NCI-H1930 (cell line): ENCODE measurements at places on chromosomes 1 and 21.

GRCh38 chr1:218643926-218644325, 298.8 kb downstream of the TGFB2 start:
- no peak for DNase-seq

GRCh38 chr1:29981586-29982239, 741.7 kb downstream of the MATN1 start:
- no peak for DNase-seq

GRCh38 chr1:7921796-7922195, 18.8 kb downstream of the TNFRSF9 start:
- DNase-seq, result no peak

GRCh38 chr21:18715606-18716005, 312.0 kb upstream of the TMPRSS15 start:
- no peak for DNase-seq

DNA sequence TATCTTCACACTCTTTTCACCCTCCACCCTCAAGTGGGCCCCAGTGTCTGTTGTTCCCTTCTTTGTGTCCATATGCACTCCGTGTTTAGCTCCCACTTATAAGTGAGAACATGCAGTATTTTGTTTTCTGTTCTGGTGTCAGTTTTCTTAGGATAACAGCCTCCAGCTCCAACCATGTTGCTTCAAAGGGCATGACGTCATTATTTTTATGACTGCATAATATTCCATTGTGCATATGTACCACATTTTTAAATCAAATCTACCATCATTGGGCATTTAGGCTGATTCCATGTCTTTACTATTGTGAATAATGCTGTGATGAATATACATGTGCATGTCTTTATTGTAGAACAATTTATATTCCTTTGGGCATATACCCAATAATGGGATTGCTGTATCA, 140.3 kb downstream of the LYPLAL1 start:
- no peak for DNase-seq

GRCh38 chr1:100428160-100428559, 75.9 kb downstream of the CDC14A start:
- no peak for DNase-seq

DNA sequence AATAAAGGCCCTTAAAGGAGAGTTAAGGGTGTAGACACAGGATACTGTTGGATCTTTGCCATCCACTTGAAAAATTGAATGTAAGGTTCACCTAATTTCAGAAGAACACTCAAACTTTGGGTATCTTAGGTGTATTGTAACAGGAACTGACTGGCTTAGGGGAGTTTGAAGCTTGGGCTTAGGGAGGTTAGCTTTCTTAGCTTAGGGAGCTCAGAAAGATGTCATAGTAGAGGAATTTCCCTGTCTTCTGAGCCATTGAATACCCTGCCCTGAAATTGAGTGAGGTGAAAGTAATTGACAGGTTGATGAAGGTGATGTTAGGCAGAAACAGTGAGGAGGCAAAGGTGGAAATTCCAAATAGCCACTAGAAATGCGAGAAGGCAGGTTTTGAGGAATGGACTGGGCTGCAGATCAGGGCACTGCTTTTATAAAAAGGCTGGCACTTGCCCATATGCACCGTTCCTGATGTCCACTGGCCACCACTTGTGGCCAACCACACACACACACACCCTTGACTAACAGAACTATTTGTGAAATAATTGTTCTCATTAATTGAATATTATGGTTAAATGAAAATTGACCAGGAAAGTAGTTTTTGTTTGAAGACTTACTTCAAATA, 16.5 kb downstream of the BACH1 start:
- DNase-seq, result no peak

DNA sequence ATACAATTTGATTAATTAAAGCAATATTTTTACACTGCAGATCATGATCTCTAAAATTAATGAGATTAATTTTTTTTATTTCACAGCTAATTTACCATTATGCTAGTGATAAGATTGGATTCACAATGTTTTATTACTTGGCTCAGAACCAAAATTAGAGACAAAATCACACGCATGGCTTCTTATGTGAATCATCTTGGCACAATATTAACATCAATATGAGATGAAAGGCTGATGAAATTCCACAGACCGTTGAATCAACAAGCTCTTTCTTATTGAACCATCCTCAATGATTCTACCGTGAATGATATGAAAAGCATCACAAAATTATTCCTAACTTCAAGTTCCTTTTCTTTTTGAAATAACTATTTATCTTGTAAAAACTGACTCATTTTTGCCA, 544.9 kb downstream of the KCNT2 start:
- no peak for DNase-seq

GRCh38 chr21:46448108-46448507, 10.6 kb upstream of the DIP2A start:
- DNase-seq, result no peak

DNA sequence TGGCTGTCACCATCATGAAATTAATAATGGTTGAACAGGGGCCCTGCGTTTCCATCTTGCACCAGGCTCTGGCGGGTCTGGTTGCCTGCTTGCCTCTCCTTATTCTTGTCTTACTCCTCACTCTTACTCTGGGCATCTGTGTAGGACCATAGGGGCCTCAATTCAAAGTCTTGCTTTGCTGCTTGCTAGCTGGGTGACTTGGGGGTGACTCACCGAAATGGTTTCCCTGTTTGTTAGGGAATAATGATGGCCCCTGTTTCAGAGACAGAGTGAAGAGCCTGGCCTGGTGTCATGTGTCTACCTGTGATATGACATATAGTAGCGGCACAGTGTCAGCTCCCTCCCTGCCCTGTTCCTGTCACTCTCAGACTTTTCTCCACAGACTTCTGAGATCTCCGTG, 24.6 kb downstream of the KCNC4 start:
- no peak for DNase-seq

DNA sequence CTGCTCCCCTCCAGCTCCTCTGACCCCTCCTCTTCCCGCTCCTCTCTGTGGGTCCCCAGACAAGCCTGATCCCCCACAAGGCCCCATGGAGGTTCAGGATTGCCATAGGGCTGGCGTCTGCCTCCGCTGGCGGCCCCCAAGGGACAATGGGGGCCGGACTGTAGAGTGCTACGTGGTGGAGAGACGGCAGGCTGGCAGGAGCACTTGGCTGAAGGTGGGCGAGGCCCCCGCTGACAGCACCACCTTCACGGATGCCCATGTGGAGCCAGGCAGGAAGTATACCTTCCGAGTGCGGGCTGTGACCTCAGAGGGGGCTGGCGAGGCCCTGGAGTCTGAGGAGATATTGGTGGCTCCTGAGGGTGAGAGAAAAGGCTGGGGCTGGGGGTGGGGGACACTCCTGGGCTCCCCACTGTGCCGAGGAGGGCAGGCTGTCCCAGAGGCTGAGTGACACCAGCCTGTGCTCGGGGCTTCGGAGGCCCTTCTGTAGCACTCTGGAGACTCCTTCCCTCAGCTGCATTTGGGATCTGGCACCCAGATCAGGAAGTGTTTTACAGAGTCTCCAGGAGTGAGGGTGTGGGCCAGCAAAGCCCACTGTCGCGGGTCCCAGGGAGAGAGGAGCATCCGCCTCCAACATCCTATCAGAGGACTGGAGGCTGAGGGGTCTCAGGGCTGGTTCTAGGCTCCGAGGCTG, 25.9 kb downstream of the IGFN1 start:
- no peak for DNase-seq

- DNase-seq, result no peak
These were observed 73.4 kb downstream of the SH3BGR start for GRCh38 chr21:39525129-39525528.

DNA sequence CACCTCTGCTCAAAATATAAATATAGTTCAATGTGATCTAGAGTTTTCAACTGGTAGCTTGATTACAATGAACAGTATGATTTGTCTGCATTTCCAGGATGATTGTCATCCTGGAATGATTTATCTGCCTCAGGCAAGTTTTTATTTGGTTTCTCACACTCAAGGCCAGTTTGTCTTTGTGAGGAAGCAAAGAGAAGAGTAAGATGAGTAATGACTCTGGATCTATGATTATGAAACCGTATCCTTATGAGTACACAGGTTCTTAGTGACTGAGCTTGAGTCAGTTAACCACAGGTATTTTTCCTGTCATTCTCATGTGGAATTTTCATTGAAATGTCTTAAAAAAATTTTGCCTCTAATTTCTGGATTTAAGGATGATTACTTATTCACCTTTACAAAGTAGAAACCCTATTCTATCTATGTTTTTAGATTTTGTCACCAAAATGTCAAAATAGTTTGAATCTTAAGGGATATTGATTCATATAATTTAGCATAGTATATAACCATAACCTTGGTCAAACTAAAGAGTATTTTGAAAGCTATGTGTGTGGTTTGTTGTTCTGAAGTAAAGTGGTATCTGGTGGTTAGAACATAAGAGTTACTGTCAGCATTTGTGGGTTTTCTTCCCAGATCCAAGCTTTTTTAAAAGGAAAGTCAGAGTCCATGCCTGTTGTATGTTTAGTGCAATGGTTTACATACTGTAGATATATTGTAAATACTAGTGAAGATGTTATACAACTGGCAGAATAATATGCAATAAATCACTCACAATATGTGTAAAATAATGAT, 145.0 kb downstream of the RASAL2 start:
- no peak for DNase-seq

DNA sequence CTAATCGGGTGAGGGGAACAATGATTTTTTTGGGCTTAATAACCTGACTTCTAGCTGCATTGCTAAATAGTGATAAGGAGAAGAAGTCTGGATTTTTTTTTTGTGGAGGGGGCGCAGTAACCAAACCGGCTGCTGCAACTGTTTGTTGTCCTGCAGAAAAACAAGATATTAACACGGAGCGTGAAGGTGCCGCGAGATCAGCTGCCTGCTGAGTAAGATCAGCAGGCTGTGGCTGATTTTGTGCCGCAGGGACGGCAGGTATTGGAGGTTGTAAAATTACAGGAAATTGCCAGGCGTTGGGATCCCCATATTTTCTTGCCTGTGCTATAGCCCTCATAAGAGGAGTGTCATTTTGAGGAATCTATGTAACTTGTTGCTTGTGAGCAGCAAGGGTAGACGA, 8.7 kb upstream of the LRRC47 start:
- no peak for DNase-seq

DNA sequence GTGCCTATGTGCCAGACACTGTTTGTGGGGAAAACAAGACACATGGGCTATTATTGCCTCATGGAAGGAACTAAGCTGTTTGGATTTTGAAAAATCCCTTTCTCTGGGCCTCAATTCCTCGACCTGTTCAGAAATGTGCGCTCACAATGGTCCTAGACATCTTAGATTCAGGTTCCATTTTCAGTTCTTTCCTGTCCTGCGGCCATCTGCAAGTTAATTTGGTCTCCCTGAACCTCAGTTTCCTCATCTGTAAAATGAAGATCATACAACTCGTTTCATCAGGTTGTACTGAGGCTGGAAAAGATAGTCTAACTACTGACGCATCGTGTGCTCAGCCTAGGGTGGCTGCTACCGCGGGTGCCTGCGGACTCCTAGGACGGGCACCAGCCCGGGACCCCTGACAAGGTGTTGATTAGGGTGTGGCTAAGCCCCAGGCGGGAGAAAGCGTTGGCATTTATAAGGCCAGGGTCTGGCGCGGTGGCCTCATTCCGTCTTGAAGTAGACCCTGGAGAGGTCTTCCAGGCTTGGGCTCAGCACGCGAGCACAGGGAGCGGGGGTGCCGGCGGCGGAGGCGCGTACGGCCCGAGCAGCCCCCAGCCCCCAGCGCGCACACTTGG, 493 bp upstream of the ELOA start:
- no peak for DNase-seq

DNA sequence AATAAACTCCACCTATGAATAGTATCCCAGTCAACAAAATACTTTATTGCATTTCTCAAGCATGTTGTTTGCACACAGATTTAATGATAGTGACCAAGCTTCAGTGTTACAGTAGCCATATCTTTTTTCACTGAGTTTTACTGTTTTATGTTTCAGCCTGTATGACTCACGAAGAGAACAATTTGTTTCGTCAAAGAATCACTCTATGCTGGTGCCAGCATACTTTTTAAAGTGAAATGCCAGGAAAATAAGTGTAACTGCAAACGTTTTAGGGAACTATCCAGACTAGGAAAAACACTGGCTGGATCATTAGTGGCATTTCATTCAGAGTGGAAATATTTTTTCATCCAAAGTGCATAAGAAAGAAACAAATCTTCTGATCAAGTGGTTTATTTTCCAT, 210.8 kb downstream of the COL11A1 start:
- DNase-seq, result no peak

GRCh38 chr1:201395936-201396335, 3.2 kb downstream of the LAD1 start:
- no peak for DNase-seq

DNA sequence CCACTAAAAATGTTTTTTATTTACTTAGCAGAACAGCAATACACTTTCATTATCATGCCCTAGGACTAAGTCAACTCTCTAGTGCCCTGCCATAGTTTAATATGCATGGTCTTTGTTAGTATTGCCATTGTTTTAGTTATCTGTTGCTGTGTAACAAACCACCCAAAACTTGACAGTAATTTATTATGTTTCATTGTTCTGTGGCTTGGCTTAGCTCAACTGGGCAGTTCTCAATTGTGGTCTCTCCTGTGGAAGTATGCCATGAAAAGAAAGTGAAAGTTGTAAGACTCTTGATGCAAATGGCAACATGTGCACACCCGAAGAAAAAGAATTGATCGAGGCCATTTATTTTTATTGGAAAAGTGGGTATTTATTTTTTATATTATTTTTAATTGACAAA, 206.3 kb upstream of the KCTD3 start:
- DNase-seq, result no peak

- DNase-seq, result no peak
These were observed 49.9 kb downstream of the DNTTIP2 start for GRCh38 chr1:93829061-93829460.

- no peak for DNase-seq
These were observed 21.9 kb upstream of the PIK3CD start for GRCh38 chr1:9629445-9630201.

- no peak for DNase-seq
These were observed 18.8 kb upstream of the RGS16 start for GRCh38 chr1:182622901-182623528.

DNA sequence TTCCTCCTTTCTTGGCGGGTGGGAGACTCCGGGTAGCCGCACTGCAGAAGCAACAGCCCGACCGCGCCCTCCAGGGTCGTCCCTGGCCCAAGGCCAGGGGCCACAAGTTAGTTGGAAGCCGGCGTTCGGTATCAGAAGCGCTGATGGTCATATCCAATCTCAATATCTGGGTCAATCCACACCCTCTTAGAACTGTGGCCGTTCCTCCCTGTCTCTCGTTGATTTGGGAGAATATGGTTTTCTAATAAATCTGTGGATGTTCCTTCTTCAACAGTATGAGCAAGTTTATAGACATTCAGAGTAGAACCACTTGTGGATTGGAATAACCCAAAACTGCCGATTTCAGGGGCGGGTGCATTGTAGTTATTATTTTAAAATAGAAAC, 2.5 kb downstream of the OLIG2 start:
- DNase-seq, result no peak

- DNase-seq, result no peak
These were observed 28.4 kb downstream of the USP48 start for GRCh38 chr1:21754583-21754982.

GRCh38 chr21:31164713-31165694, 126.7 kb upstream of the KRTAP19-8 start:
- no peak for DNase-seq
